ENCODE measurements at places on chromosomes 3 and 15. TPM values are rescaled to one million over a fixed set of nuclear protein-coding genes. Genes with fewer than 3 reads are reported as not detected.

Gene TRIM42
- not detected for total RNA-seq

GRCh38 chr3:65779390-65779789 lies 259.3 kb downstream of the MAGI1 start:
- DNase-seq = no peak

DNA sequence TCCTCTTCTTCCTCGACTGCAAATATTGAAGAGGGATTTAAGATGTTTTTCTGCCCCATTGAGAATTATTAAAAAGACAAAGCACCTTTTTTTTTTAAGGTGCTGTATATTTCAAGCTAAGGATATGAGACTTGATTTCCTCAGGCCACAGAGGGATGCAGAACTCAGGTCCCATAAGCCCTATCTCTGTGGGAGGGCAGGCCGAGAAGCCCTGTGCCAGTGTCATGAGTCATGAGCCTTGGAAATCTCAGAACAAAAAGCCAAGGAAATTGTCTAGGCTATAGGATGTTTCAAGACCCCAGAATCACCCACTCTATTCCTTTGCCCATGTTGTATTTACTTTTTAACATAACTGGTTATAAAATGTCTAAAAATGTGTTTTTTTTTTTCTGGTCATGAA lies 7.3 kb downstream of the ESYT3 start:
- DNase-seq = no peak

- DNase-seq = no peak
These were observed 137.7 kb upstream of the NECTIN3 start for GRCh38 chr3:110933821-110934426.

Gene KBTBD12
- 1.4 TPM for total RNA-seq
